ENCODE measurements at places on chromosomes 1 and 21. TPM values are rescaled to one million over a fixed set of nuclear protein-coding genes. Genes with fewer than 3 reads are reported as not detected.
A peak's percentile ranks its signal among the peaks of the same experiment; 100 is the strongest.

The HSD3B2 gene
- not detected for total RNA-seq

The CYB5RL gene
- total RNA-seq: 4.6 TPM

The MTR gene
- 52.0 TPM for total RNA-seq

GRCh38 chr1:48979940-48980339, 203.2 kb upstream of the BEND5 start:
- no peaks in the 10 kb centered on the region for H3K27me3 ChIP-seq
- no peaks in the 10 kb centered on the region for H3K4me1 ChIP-seq
- no peak overlapping the region for H3K27ac ChIP-seq
- no peak overlapping the region for H3K4me3 ChIP-seq

DNA sequence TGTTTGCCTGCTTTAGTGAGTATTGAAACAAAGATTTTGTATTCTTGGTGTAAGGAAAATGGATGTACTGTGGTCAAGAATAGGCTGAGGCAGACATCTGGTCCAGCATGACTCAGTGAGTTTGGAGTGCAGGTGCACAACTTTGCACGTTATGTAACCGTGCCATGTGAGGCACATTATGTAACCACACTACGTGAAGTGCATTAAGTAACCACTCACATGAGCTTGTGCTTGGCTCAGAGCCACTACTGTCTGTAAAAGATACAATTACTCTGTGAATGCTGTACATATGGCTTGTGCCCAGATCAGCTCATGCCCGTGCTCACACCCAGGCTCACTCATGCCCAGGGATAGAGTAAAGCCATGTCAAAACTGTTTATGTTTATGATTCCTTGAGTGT, 216.8 kb downstream of the CTH start:
- H3K4me1 ChIP-seq: no peaks in the 10 kb centered on the region
- H3K27ac ChIP-seq: no peak overlapping the region
- no peak overlapping the region for H3K4me3 ChIP-seq
- DNase-seq: no peak

The GPR52 gene
- total RNA-seq: 7.8 TPM

DNA sequence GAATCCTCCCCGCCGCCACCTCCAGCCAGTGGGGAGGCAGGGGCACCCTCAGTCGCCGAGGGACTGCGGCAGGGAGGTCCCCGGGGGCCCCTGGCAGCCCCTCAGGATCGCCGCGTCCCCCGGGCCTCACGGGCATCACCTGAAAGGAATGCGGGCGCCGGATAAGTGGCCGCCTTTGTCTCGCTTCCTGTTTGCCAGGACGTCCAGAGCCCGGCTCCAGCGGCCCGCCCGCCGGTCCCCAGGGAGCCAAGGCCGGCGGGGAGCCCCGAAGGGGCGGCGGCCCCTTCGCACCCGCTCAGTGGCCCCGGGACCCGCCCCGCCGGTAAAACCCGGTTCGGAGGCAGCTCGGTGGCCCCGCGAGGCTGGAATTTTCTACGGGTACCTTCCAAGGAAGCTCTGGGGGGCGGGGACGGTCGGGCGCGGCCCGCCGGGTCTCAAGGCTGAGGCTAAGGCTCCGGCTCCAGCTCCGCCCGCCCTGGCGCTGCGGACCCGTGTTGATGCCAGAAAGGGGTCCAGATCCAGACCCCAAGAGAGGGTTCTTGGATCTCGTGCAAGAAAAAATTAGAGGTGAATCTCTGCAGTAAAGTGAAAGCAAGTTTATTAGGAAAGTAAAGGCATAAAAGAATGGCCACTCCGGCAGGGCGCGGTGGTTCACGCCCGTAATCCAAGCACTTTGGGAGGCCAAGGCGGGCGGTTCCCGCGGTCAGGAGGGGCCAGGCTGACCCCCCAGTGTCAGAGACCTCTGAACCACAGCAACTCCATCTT, 12.6 kb downstream of the TINAGL1 start:
- no peak for DNase-seq
- no peak overlapping the region for H3K4me3 ChIP-seq
- peaks cover 42% of the 10 kb centered on the region for H3K27me3 ChIP-seq
- peaks cover 2% of the 10 kb centered on the region for H3K36me3 ChIP-seq
- H3K27ac ChIP-seq: no peak overlapping the region
- H3K4me1 ChIP-seq: peaks cover 10% of the 10 kb centered on the region

The TNNT2 gene
- not detected for total RNA-seq

The CERS2 gene
- total RNA-seq: 108 TPM

DNA sequence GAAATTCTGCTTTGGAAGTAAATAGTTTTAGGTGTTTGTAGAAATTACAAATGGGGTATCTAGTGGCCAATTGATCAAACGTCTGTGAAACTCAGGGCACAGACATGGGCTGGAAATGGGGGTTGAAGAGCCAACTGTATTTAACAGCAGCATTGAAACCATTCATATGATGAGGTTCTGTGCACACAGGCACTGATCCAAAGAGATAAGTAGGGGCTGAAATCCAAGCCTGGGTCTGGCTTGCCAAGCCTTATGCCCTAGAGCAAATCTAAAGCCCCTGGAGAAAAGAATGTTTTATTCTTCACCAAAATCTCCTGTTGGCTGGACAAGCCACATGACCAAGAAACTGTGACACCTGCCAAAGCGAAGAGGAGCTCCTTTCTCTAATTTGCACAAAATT, 67.6 kb upstream of the ST6GALNAC5 start:
- no peak for DNase-seq
- H3K27me3 ChIP-seq: no peaks in the 10 kb centered on the region
- no peak overlapping the region for H3K27ac ChIP-seq
- H3K36me3 ChIP-seq: no peaks in the 10 kb centered on the region
- H3K4me3 ChIP-seq: no peak overlapping the region
- H3K4me1 ChIP-seq: no peaks in the 10 kb centered on the region

DNA sequence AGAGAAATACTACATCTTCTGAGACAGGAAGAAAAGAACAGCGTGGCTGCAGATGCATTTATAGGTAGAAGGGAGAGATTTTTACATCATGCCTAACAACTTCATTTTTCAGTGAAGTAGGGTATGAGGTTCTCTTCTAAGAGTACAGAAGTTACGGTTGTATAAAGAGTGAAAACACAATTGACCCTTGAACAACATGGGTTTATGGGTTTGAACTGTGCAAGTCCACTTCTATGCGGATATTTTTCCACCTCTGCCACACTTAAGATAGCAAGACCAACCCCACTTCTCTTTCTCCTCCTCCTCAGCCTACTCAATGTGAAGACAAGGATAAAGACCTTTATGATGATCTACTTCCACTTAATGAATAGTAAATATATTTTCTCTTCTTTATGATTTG, 64.5 kb downstream of the RPAP2 start:
- peaks cover 31% of the 10 kb centered on the region for H3K4me1 ChIP-seq
- peak overlapping the region; percentile 43 for H3K27ac ChIP-seq
- no peak for DNase-seq
- peaks cover 3% of the 10 kb centered on the region for H3K36me3 ChIP-seq
- no peak overlapping the region for H3K4me3 ChIP-seq

DNA sequence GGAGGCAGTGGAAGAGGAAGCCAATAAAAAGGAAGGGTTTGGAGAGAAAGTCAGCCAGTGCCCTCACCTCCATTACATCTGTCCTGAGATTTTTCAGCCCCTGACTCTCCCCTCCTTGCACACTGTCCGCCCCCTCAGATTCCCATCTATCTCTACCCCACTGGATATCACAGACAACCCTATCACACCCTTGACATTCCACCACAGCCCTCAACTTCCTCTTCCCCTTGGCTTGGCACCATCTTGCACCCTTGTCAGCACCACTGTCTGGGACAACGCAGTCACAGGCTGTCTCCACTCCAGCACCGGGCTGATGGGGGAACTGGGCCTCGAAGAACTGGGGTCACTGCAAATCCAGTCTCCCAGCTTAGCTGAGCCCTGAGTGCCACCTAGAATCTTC, 14.2 kb upstream of the PLEKHA6 start:
- H3K27me3 ChIP-seq: peaks cover 34% of the 10 kb centered on the region
- no peak for DNase-seq
- peaks cover 12% of the 10 kb centered on the region for H3K4me1 ChIP-seq
- H3K4me3 ChIP-seq: no peak overlapping the region

DNA sequence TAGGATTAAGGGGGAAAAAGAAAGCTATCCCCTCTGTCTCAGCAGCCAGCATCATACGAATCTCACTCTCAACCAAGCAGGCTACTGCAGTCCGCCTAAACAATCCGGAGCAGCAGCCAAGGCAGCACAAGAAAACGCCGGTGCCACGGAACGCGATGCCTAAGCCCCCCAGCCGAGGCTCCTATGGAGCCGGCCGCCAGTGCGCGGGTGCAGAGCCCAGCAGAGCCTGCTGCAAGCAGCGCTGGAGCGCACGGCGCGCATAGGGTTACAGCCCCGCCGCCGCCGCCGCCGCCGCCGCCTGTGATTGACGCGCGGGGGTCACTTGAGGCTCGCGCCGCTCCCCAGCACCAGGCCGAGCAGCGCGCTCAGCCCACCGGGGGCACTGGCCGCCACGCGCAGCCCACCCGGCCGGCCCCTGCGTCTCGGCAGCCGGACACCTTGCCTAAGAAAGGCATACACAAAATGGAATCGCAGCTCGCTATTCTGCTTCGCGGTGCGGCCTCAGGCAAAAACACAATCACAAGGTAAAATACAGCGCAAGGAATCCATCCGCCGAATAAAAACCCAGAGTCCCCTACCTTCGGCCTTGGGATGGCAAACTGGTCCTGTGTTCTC, 780 bp downstream of the HIVEP3 start:
- no peaks in the 10 kb centered on the region for H3K36me3 ChIP-seq
- H3K4me3 ChIP-seq: peak overlapping the region; percentile 92
- H3K27ac ChIP-seq: peak overlapping the region; percentile 82
- no peak for DNase-seq

- peaks cover 38% of the 10 kb centered on the region for H3K27me3 ChIP-seq
- no peak for DNase-seq
- no peak overlapping the region for H3K27ac ChIP-seq
- no peak overlapping the region for H3K4me3 ChIP-seq
- peaks cover 2% of the 10 kb centered on the region for H3K36me3 ChIP-seq
- H3K4me1 ChIP-seq: peaks cover 3% of the 10 kb centered on the region
Measured at GRCh38 chr1:208013210-208013609, 102.3 kb upstream of the CD34 start.

The TMEM125 gene
- total RNA-seq: not detected

DNA sequence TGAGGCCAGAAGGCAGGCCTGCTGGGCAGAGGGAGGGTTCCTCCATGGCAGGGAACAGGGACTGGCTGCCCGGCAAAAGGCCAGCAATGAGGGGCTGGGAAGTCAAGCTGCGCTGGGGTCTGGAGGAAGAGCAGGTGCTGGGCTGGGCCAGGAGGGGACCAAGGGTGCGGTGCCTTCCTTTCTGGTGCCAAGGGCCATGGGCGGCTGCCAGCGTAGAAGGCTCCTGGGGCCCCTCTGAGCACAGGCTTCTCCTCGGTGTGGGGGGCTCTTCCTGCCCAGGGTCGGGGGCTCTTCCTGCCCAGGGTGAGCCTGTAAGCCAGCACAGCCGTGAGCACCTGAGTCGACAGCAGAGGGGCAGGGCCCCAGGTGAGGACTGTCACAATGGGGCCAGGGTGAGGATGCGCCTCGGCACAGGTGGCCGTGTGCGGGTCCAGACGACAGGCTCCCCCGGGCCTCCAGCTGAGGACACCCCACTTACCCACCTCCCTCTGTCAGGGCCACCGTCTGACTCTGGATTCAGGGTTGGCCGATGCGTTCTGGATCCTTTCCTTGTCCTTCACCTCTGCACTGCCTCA, 10.7 kb upstream of the DNMT3L start:
- no peaks in the 10 kb centered on the region for H3K27me3 ChIP-seq
- peaks cover 3% of the 10 kb centered on the region for H3K4me1 ChIP-seq
- no peak for DNase-seq
- H3K4me3 ChIP-seq: peak overlapping the region; percentile 55

GRCh38 chr1:72186733-72187307, 95.5 kb downstream of the NEGR1 start:
- H3K36me3 ChIP-seq: no peaks in the 10 kb centered on the region
- no peak for DNase-seq
- H3K4me3 ChIP-seq: no peak overlapping the region
- H3K4me1 ChIP-seq: no peaks in the 10 kb centered on the region
- H3K27ac ChIP-seq: no peak overlapping the region
- no peaks in the 10 kb centered on the region for H3K27me3 ChIP-seq

GRCh38 chr1:197096137-197096536, 29.1 kb upstream of the F13B start:
- H3K27ac ChIP-seq: no peak overlapping the region
- no peaks in the 10 kb centered on the region for H3K27me3 ChIP-seq
- no peak for DNase-seq
- H3K36me3 ChIP-seq: no peaks in the 10 kb centered on the region
- H3K4me3 ChIP-seq: no peak overlapping the region
- peaks cover 10% of the 10 kb centered on the region for H3K4me1 ChIP-seq

The NECAP2 gene
- total RNA-seq: 108 TPM

DNA sequence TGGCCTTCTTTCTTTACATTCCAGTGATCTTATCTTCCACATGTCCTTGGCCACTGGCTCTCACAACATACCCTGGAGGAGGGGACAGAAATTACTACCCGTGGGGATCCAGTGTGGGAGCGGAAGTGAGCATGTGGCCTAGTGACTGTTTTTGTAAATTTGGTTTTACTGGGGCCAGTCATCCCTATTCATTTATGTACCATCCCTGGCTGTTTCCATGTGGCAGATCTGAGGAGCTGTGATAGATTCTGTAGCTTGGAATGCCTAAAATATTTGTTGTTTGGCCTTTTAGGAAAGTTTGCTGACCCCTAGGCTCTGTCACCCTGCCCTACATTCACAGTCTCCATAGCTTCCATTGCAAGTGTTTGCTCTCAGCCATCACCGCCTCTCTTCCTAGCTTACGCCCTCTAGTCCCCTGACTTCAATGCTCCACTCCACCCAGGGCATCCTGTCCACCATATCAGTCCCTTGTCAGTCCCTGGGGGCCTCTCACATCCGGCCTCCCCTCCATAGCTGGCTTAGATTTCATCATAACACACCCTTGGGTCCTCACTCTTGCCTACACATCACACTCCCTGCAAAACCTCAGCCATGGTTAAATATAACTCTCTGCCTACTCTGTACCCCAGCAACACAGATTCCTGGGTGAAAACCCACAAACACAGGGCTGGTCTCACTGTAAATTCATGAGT, 25.8 kb downstream of the DHCR24 start:
- peaks cover 6% of the 10 kb centered on the region for H3K4me1 ChIP-seq
- no peak overlapping the region for H3K4me3 ChIP-seq
- no peaks in the 10 kb centered on the region for H3K27me3 ChIP-seq

DNA sequence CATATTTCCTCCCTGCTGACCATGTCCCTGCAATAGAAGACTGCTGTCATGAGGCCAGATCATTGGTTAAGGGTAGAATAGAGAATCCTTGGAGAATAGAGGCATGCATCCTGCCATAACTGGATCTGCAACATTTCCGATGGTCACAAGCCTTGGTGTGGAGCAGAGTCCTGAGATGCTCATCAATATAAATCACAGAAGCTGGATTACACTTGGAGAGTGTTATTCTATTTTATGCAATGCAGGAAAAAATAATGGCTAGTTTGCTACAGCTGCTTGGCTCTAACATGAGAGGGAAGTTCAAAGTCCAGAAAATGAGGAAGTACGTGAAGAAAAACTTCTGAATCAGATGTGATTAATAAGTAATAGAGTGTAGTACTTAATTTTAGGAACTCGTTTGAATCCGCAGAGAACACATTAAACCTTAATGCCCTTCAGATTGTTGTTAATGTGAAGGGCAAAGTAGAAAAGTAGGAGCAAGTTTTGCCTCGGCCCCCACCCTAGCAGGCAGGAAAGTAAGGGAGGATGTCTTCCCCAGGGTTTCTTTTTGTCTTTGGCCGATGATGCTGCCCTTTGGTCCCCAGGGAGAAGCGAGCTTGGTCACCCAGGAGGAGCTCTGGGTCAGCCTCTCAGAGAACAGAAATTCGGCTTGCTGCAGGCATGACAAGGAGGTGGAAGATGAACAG, 59.5 kb downstream of the KCNK1 start:
- no peaks in the 10 kb centered on the region for H3K36me3 ChIP-seq
- DNase-seq: no peak
- H3K4me3 ChIP-seq: no peak overlapping the region
